ENCODE measurements at places on chromosomes 4 and X.
A peak's percentile ranks its signal among the peaks of the same experiment; 100 is the strongest.

DNA sequence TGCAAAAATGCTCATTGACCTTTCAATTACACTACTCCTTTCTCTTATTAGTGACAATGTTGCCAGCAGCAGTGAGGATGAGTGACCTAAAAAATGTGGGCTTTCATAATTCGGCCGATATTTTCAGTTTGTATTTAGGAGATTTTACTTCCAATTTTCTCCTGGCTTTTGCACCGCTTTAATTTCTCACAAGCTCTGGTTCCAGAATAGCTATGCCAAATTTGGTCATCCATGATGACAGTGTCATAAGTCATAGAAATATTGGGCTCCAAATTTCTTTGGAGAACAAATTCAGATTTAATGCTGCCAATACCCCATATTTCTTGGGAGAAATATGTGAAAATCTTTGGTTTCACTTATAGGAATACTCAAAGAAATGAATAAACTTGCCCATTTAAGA, 187.7 kb upstream of the HCCS start:
- DNase-seq = no peak

DNA sequence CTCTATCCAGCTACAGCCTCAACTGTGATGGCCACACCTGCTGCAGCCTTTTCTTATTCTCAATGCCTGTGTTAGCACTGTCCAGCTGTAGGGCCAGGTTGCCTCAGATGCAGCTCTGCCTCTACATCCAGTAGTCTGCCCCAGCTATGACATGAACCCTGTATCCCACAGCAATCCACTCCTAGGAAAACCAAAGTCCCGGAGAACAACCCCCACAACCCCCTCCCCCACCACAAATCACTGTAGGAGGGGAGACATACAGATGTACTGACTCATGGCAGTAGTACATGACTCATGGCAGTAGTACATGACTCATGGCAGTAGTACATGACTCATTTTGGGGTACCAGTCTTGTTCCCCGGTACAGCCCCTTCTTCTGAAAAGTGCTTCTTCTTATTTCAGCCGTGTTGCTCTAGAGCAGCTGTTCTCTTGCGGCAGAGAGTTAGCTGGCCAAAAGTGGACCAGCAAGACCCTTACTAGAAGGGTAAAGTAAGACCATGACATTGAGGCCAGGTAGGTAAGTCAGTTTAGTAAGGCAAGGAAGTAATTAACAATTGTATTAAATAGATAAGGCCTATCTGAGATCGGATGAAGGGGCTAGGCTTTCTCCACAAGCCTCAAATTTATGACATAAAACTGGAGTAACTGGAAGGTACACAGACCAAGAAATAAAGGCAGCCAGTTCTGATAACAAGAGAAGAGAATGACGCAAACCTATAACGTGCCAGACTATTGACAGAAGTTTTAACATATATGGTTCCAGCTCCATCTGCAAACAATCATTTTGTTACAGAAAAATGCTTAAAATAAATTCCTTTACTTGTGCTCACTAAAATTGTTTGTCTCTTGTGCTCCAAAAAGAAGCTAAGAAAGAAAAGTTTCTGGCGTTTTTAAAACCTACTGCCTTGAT, 221.4 kb downstream of the TACR3 start:
- DNase-seq = peak; percentile 10

- peak; percentile 87 for DNase-seq
Observed at GRCh38 chr4:186693159-186693815, 30.4 kb downstream of the FAT1 start.

DNA sequence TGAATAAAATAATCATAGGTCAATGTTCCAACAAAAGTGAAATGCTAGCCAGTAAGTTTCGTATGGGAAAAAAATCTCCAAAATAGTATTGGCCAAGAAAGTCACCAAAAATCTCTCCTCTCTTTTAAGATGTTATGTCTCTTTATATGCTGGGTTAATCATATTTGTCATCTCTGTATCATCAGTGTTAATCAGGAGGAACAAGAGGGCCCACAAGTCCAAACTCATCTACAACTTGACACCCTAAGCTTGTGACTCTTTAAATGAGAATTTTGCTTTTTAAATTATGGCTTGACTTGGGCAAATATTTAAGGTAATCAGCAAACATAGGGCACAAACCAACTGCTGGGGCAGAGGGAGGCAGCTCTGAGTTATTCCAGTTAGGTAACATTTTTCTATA, 75.5 kb downstream of the AMMECR1 start:
- DNase-seq = no peak

DNA sequence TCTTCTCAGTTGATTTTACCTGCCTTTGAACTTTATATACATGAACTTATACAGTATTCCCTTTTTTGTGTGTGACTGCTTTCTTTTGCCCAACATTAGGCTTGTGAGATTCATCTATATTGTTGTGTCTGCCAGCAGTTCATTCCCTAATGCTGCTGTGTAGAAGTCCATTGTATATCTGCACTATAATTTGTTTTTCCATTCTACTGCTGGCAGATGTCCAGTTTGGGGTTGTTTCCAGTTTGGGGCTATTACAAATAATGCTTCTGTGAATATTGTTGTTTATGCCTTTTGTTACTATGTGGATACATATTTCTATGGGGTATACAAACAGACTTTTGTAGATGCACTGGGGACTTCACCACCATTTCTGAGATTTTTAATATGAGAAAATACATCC, 268.4 kb downstream of the DCTD start:
- no peak for DNase-seq

- no peak for DNase-seq
Observed at GRCh38 chr4:6229671-6230501, 29.5 kb upstream of the JAKMIP1 start.

- no peak for DNase-seq
Observed at GRCh38 chr4:102343964-102344519, 1.2 kb downstream of the SLC39A8 start.

DNA sequence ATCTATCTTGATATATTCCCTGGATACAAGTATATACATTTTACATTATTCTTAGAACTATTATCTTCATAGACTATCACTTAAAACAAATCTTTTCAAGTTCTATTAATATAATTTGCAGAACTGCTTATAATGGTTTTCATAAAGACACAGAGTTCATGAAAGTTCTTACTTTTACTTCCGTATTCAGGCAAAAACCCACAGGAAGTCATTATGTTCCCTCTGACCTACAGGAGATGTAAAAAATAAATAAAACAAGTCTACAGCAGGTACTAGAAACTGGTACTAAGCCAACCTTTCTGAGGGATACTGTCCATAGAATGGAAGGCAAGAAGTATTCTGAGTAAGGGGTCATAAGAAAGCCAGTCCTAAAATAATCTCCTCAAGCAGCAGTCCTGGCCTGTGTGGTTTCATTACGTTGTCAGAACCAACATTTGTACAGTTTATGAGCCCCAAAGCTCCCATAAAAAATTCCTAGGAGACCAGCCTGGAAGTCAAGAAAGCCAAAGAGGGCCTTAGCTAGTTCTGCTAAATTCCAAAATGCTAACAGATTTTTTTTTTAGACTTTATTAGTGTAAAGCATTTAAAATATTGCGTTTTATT, 68.6 kb downstream of the CAMK2D start:
- DNase-seq = peak; percentile 38

DNA sequence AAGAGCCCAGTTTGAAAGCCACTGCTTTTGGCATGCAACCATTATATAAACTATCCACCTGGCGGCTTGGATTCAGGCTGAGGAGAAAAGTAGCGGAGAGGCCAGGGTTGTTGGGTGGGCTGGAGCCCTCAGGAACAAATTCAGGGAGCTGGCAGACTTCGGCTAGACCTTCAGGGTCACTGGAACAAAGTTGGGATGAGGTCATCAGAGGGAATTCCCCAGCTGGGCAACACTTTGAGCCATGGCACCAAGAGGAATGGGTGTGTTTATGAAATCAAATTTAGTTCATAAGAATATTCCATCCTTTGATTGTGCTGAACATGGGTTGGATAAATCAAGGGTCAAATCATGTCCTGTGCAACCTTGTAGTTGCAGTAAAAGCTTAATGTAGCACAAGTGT, 22.0 kb downstream of the MTMR1 start:
- no peak for DNase-seq

DNA sequence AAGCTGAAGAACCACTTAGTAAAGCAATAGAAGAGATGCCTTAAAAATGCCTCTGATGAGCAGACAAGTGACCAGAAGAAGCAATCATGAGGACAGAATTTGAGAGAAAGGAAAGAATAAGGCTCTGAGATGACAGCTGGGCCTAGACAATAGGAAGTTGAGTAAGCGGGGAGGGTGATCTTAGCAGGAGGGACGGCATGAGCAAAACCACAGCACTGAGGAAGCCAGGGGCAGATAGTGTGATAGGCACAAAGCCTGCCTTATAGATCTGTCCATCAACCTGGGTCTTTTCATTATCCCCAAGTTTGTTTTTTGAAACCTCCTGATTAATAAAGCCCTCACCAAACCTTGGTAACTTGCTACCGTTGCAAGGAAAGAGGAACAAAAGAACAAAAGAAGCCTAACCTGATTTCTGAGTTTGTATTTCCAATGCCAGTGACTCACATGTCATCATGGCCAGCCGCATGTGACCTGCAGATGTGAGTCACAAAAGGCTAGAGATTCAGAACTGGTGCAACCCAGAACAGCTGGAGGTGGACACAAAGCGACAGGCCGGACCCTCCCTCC, 55.7 kb upstream of the PPARGC1A start:
- peak; percentile 91 for DNase-seq

- DNase-seq = peak; percentile 51
Observed at GRCh38 chrX:134741746-134742145, 83.5 kb upstream of the PLAC1 start.

GRCh38 chr4:2413821-2414610, 4.4 kb downstream of the ZFYVE28 start:
- DNase-seq = no peak

DNA sequence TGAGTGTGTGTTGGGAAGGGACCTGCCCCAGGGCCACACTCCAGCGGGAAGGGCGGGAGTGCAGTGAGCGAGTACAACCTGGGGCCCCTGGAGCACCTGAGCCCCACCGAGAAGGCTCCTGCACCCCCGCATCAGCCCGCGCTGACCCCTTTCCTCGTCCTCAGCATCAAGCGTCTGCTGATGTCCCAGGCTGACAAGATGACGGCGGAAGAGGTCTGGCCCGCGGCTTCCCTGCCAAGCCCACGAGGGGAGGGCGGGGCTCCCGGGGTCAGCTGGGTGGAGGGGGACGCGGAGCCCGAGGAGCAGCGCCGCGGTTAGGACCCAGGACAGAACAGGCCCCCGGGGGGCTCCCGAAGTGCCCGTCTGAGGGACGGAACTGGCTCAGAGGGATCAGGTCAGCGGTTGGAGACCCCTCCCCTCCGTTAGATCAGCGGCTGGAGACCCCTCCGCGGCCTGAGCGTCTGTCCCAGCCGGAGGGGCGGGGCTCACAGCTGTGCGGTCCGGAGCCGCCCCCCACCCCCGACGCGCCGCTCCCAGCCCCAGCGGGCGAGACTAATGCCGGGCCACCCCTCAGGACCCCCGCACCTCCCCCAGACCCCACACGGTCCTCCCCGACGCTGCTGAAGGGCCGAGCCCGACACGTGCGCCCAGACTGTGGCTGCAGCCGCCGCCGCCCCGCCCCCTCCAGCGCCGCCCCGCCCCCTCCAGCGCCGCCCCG, 6.7 kb downstream of the MYL5 start:
- DNase-seq = peak; percentile 74

DNA sequence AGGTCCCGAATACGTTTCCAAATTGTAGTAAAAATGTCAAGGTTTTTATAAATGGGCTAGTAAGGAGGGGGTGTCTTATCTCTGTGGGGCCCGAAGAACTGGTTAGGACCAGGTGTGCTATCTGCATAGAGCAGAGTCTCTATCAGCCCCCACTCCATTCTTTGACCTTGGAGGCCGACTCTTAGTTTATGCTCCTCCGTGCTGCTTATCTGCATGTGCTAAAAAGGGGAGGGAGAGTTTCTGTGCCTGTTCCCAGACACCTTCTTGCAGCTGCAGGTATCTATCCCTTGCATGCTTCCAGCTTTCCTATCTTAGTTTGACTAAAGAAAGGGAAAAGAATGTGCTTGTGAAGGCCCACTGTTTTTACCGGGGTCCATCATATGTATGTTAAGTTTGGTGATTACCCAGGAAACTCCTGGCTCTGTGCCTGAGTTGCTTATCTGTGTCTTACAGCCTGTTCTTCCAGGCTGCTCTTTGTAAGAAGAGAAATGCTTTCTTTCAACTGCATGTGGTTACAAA, 28.6 kb upstream of the NAF1 start:
- DNase-seq = no peak

GRCh38 chrX:102711872-102712215, 404 bp upstream of the GPRASP2 start:
- DNase-seq = no peak

- DNase-seq = no peak
Observed at GRCh38 chr4:143232277-143232676, 47.6 kb downstream of the USP38 start.

DNA sequence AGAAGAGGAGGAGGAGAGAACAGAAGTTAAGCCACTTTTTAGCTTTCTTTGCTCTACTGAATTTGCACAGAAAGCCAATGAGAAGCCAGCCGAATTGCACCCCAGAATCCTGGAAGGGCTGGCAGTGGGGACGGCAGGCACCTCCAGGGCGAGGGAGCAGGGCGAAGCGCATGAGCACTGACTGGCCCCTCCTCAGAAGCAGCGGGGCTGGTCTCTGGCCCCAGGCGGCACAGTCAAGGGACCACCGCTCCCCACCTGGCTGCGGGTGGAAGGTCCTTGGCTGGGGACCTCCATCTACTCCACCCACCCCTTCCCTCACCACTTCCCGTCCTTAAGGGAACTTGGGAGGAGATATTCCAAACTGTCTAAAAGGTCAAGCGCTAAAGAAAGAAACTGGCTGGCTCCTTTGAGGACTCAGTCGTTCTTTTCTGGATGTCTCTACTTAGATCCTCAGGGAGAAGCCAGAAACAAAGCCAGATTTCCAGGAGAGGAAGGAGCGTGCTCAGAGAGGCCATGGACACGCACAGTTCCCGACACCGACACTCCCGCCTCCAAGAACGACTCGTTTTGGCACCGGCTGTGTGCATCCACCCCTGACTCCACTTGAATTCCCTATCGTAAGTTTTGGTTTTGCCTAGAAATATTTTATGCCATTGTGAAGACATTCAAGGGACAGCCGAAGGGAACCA, 59.5 kb upstream of the CRMP1 start:
- DNase-seq = no peak

GRCh38 chrX:17579026-17579425, 158.3 kb upstream of the SCML1 start:
- no peak for DNase-seq

- no peak for DNase-seq
Observed at GRCh38 chr4:189659287-189659686, 281.4 kb upstream of the FRG1 start.

DNA sequence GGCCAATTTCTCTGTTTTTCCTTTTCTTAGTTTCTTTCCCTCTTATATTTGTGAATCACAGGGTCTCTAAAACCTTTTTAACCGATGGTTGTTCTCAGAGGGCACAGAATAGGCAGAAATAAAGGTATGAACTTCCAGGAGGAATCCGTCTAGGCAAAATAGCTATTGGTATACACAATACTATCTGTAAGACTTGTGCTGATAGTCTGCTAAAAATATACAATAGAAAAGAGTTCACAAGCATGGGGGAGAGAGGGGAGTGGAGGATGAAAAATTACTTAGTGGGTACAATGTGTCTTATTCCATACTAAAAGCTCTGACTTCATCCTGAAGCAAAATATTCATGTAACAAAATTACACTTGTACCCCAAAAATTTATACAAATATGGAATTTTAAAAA, 30.2 kb downstream of the ANTXR2 start:
- DNase-seq = no peak

Data from myocyte (in vitro differentiated cells).